Liver (tissue), 10 donors: ENCODE measurements at places on chromosomes 12 and 14.

DNA sequence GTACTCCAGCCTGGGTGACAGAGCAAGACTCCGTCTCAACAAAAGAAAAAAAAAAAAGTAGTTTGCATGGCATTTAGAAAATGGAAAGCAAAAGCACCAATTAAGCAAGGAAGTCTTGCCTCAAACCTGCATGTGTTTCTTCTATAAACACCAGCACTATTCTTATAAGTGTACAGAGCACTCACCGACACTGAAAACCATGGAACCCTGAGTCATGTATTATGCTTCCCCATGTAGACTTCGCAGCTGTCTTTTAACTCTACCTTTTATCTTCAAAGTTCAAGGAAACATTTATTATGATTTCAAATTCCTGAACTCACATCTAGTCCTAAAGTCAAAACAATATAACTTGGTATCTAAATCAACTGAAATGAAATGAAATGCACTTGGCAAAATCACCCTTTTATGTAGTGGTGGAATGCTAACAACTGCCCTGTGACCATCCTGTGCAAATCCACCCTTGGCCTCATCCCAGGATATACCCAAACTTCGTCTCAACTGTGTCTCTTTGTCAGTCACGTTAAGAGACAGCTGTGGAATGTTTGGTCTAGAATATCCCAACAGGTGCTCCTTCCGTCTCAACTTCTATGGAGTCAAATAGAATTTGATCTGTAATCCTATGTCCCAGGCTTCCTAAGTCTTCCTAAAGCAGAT, 4.8 kb downstream of the BCAT1 start:
- no peaks in the 10 kb centered on the region for H3K36me3 ChIP-seq
- H3K27ac ChIP-seq = no peak overlapping the region
- H3K27me3 ChIP-seq = peaks cover 9% of the 10 kb centered on the region
- DNase-seq = no peak
- peaks cover 9% of the 10 kb centered on the region for H3K4me1 ChIP-seq

DNA sequence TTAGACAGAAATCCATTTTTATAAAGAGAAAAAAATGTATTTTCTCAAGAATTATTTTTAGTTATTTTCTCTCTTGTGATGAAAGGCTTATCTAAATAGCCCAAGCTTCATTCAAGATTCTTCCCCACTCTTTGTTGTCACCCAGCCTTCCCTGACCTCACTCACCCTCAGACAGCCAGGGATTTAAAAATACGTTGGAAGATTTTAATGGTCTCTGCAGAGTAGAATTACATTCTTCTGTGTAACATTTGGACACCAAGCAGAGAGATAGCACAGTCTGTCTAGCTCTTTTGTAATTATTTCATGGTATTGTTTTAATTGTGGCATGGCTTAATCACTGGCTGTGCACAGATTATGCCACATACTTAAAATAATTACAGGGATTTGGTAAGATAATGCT, 130.3 kb downstream of the IGF1 start:
- DNase-seq = no peak
- no peaks in the 10 kb centered on the region for H3K4me1 ChIP-seq
- no peak overlapping the region for H3K4me3 ChIP-seq
- H3K27ac ChIP-seq = no peak overlapping the region

- H3K27me3 ChIP-seq = no peaks in the 10 kb centered on the region
- H3K27ac ChIP-seq = no peak overlapping the region
- H3K4me3 ChIP-seq = no peak overlapping the region
- no peaks in the 10 kb centered on the region for H3K4me1 ChIP-seq
- DNase-seq = no peak
These were observed 24.9 kb downstream of the TCP11L2 start for GRCh38 chr12:106327309-106327869.

GRCh38 chr14:89182326-89182725, 234.7 kb downstream of the FOXN3 start:
- no peak for DNase-seq
- H3K4me3 ChIP-seq = no peak overlapping the region
- H3K27me3 ChIP-seq = no peaks in the 10 kb centered on the region
- peaks cover 5% of the 10 kb centered on the region for H3K36me3 ChIP-seq
- H3K4me1 ChIP-seq = peaks cover 2% of the 10 kb centered on the region
